Stimulated activated CD8-positive, alpha-beta memory T cell treated with anti-CD3 and anti-CD28 coated beads, Interleukin-4, amount 100 ng/mL, for 1 hour (primary cell): ENCODE measurements at places on chromosomes 11 and 22.

DNA sequence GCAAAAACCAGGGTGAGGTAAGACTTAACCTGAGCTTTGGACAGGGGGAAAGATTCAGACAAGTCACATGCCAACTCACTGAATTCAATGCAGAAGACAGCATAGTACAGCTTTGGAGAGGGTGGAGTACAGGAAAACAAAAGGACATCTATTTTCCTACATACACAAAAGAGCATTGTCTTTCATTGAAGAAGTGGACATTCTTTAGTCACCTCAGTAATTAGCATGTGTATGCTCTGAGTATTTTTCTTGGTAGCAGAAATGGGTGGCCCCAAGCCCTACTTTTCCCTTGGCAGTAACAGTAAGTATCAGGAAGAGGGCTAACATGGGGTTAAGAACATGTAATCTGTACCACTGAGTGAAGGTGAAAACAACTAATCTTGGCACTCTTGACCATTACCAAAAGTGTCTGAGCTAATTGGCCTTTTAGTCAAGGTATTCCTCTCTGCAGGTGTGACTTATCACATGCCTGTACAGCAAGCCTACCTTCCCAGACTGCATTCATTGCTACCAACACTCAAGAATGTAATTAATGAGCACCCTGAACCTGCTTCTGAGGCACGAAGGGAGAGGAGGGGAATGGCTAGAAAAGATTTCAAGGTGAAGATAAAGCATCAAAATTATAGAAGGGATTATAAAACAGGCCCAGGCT is 33.9 kb downstream of the SYTL2 start:
- no peak for DNase-seq

GRCh38 chr11:78224906-78225420 is 36.2 kb downstream of the USP35 start:
- no peak for DNase-seq

- DNase-seq: no peak
These were observed 96.7 kb upstream of the DDI1 start for GRCh38 chr11:103939694-103940093.

DNA sequence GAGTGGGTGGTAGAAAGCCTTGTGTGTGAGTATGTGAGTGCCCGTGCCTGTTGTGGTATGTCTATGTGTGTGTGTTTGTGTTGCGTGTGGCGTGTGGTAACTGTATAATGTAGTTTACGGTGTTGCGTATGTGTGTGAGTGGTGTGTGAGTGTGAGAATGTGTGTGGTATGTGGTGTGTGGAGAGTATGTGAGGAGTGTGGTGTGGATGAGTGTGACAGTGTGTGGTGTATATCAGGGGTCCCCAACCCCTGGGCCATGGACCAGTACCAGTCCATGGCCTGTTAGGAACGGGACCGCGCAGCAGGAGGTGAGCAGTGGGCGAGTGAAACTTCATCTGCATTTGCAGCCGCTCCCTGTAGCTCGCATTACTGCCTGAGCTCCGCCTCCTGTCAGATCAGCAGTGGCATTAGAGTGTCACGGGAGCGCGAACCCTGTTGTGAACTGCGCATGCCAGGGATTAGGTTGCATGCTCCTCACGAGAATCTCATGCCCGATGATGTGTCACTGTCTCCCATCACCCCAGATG is 5.7 kb downstream of the UPK3A start:
- no peak for DNase-seq

GRCh38 chr11:13009921-13010748 is 1.0 kb downstream of the RASSF10 start:
- DNase-seq: no peak

- no peak for DNase-seq
These were observed 10.8 kb downstream of the ST3GAL4 start for GRCh38 chr11:126366064-126366822.
